GM13977 (cell line): ENCODE measurements at places on chromosomes 12 and 14.

- no peak for DNase-seq
Measured at GRCh38 chr14:29788093-29788492, 139.6 kb downstream of the PRKD1 start.

- DNase-seq = no peak
Measured at GRCh38 chr12:100699209-100699608, 95.4 kb upstream of the ANO4 start.

DNA sequence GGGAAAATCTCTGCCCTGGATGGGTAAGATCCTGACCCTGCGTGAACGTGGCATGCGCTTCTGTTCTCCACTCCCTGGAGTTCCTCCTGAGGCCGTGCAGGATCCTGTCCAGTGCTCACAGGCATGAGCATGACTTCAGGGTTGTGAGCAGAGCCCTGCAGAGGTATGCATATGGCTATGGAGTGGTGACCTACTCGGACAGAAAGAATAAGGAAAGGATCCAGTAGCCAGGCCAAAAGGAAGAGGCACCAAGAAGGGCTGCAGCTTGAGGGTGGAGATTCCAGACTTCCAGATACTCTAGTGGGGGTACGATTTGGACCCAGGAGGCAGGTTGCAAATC, 20.8 kb upstream of the CD27 start:
- DNase-seq = no peak

- no peak for DNase-seq
Measured at GRCh38 chr14:54867011-54867410, 35.6 kb downstream of the GCH1 start.

DNA sequence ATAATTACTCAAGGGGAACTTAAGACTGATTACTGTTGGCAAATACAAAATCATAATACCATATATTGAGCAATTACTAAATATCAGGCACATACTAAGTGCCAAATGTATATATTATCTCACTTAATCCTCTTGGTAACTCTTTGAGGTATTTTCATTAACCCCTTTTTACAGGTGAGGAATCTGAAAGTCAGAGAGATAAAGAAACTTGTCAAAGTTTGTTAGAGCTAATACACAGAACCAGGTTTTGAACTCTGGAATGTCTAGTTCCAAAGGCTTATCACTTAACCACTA, 80.3 kb downstream of the LLPH start:
- no peak for DNase-seq
